CD4-positive, alpha-beta T cell treated with Interleukin-17A for 1 hour (primary cell): ENCODE measurements at places on chromosomes 6 and 20.

GRCh38 chr6:126716826-126717509 is 377.1 kb downstream of the CENPW start:
- DNase-seq = no peak

DNA sequence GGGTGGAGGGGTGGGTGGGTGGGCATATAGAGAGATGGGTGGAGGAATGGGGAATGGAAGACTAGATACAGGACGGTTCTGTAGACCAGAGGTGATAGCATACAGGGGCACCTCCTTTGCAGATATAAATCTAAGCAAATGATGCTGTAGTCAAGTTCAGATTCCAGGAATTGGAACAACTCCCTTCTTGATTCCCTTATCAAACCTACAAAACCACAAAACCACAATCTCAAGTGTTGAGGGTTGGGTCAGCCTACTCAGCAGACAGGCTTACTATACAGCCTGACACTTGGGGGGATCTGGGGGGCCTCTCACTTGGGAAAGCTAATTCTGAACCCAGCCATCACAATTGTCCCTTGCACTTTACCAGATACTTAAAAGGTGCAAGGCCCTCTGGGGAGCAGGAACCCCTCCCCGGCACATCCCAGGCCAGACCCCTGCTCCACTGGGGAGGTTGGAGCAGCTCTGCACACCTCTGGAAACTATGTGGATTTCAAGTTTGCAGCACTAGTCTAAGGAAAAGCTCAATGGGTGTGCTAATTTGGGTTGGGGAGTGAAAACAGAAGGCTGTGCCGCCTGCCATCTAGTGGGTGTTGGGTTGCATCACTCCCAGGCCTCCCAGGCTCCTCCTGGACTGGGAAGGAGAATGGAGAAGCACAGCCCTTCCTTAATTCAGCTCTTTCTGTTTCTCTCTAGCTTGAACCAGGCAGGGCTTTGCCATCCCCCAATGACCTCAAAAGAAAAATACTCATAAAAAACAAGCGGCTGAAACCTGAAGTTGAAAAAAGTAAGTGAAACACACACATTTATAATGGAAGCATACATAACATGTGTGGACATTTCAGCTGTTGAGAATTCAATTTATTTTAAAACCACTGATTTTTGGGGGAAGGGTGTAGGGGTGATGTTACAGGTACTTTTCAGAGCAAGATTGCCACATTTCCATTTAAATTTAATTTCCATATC is 121.2 kb upstream of the LAMP5 start:
- peak; percentile 11 for DNase-seq

DNA sequence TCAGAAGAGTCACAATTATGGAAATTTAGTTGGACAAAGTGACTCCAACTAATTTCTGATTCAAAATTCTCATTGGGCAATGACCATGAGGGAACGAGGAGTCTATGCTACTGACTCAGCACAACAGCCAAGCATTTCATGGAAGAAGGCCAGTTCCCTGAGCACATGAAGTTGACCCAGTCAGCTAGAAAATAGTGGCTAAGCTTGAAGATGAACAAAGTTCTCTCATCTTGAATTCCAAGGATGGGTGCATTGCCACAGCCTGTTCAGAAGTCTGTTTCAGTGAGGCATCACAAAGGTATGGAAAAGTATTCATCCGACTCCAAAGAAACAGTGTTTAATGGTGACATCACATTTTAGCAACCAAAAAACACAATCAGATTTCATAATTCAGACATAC is 676.9 kb downstream of the HACE1 start:
- no peak for DNase-seq

DNA sequence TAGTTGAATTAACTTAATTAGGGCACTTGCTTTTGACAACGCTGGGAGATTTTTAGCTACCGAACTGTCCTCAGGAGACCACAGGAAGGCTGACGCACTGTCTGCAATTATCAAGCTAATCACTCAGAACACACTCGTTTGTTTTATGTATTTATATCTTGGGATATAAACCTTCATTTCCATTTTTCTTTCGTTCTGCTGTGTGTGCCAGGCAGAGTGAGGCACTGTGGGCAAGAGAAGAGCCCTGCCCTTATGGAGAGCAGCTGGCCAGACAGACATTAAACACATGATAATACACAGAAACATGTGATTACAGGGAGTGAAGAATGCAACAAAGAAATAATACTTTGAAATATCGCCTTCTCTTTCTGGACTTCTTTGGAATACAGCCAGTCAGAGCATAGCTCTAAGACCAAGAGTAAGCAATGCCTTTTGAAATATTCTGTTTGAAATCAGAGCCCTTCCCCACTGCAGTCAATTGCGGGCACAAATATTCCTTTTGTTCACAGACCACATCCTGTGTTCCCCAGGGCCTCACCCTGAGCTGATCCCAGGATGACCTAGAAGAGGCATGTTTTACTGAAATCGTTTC is 96.8 kb downstream of the ANKRD60 start:
- no peak for DNase-seq

DNA sequence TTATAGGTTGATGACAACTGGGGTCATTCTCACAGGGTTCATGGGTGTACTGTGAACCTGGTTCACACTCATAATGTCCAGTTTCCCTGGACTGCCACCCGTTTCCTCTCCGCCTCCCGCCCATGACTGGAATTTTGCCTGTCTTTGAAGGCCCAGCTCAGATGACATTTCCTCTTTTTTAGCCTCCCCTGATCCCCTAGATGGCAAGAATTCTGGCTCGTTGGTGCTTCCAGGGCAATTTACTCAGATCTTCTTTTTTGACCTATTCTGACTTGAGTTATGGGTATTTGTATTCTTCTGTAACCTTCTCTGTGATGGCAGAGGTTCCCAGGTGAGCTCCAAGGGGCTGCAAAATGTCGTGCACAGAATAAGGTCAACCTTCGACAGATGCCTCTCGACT is 5.7 kb upstream of the CITED2 start:
- DNase-seq = no peak

DNA sequence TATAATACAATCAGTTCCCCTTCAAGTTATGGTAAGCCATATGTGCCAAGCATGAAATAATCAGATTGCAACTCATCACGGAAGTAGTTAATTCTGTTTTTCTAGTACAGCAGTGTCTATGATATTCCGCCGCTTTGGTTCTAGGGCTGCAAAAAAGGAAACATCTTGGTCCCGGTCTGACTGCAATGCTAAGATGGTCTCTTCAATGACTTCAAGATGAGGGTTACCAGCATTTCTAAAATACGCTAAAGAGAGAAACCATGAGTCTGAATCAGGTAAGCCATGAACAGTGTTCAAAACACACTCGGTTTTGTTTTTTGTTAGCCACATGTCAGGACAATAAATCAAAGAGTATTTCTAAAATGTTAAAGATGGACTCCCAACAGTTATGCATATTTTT is 3.2 kb upstream of the ANKRD60 start:
- peak; percentile 26 for DNase-seq
